ENCODE measurements at places on chromosomes 16 and 17. TPM values are rescaled to one million over a fixed set of nuclear protein-coding genes. Genes with fewer than 3 reads are reported as not detected.

CCL16 gene
- total RNA-seq = not detected

DNA sequence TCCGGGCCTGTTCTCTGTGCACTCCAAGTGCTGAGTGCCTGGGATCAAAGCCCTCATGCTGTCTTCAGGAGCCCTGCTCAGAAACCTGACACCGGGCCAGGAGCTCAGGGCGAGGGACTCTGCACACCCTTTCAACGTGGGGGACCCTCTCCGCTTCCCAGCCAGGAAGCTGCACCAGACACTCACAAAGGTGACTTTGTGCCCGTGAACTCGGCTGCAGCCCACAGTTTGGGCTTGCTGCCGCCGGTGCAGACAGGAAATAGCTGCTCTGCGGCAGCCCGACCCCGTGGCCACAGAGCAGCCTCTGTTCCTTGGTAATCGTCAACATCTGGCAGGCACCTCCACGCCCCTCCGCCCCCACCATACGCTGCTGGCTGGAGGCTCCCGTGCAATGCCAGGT, 93.4 kb upstream of the METRNL start:
- no peak for DNase-seq

DNA sequence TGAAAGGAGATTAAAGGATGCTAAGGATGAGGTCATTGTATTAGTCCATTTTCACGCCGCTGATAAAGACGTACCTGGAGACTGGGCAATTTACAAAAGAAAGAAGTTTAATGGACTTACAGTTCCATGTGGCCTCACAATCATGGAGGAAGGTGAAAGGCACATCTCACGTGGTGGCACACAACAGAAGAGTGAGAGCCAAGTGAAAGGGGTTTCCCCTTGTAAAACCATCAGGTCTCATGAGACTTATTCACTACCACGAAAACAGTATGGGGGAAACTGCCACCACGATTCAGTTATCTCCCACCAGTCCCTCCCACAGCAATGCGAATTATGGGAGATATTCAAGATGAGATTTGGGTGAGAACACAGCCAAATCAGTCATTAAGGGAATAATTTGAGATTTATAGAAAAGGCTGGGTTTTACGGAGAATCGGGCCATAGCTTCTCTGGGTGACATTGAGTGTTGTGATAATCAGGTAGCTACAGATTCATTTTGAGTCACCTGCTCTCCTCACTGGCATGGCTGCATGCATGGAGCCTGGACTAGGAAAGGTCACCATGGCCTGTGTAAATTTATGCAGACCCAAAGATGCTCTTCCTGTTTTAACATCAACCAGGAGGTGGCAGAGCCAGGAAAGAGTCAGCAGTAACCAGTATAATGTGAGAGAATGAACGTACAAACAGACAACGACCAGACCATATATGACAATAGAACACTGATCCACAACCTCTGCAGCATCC, 40.5 kb upstream of the DYNLRB2 start:
- DNase-seq = no peak

CACNG5 gene
- 2.2 TPM for total RNA-seq

- DNase-seq = no peak
Measured at GRCh38 chr16:50609049-50609448, 60.9 kb downstream of the NKD1 start.

GRCh38 chr16:48143812-48144368, 11.9 kb downstream of the ABCC12 start:
- no peak for DNase-seq
